T-helper 1 cell (primary cell): ENCODE measurements at places on chromosomes 3 and 15.
A peak's percentile ranks its signal among the peaks of the same experiment; 100 is the strongest.

- DNase-seq: no peak
Observed at GRCh38 chr3:185758912-185759311, 65.9 kb downstream of the IGF2BP2 start.

DNA sequence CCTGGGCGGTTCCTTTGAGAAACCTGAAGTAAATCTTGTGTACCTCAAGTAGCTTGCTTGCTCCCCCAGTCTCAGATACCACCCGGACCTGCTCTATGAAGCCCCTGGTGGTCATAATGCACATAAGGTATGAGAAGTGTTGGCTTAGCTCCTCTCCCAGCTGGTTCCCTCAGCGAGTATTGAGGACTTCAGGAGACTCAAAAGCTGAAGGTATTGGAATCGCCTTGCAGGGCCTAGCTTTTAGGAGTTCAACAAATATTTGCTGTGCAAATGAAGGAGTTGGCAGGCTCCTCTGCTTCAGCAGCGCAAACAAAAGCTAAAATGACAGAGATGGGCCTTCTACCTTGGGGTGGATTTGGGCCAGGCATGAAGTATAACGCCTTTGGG, 1.7 kb downstream of the CMTM8 start:
- peak; percentile 20 for DNase-seq

GRCh38 chr3:12194209-12194608, 35.5 kb upstream of the TIMP4 start:
- no peak for DNase-seq

GRCh38 chr3:132464066-132464465, 46.8 kb downstream of the DNAJC13 start:
- no peak for DNase-seq

- DNase-seq: no peak
Observed at GRCh38 chr3:9949115-9949514, 3.1 kb downstream of the PRRT3 start.

GRCh38 chr15:100764778-100765466, 114.7 kb upstream of the ALDH1A3 start:
- no peak for DNase-seq

DNA sequence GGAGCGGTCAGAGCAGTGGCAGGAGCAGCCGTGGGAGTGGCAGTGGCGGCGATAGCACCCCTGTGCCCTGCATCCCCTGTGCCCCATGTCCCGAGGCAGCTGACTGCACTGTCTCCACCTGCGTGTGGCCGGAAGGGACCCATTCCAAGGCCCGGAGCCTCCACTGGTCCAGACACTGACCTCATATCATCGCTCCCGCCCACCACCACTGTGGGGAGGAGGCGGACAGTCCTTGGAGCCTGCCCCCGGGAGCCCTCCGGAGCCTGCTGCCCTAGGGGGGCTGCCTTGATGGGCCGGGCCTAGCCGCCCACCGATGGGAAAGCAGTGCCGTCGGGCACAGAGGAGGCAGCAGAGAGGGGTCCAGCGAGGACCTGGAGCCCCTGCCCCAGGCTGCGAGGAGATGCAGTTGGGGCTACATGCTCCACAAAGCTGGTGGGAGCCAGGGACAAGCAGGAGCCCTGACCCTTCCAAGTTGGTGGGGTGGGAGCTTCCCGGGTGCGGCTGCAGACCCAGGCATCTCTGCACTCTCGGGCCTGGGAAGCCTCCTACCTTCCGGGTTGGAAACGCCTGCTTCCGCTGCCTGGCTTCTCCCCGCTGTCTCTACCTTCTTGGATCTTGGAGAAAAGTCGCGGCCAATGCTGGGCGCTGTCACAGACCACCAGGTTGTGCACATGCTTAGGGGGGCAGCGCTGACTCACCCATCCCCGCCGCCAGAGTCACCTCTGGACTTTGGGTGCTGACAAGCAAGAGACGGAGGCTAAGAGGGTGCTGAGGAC, 283.2 kb upstream of the ROBO1 start:
- DNase-seq: no peak

- no peak for DNase-seq
Observed at GRCh38 chr3:101574388-101575112, 570 bp downstream of the PCNP start.

- no peak for DNase-seq
Observed at GRCh38 chr3:141193066-141193830, 38.4 kb upstream of the PXYLP1 start.

DNA sequence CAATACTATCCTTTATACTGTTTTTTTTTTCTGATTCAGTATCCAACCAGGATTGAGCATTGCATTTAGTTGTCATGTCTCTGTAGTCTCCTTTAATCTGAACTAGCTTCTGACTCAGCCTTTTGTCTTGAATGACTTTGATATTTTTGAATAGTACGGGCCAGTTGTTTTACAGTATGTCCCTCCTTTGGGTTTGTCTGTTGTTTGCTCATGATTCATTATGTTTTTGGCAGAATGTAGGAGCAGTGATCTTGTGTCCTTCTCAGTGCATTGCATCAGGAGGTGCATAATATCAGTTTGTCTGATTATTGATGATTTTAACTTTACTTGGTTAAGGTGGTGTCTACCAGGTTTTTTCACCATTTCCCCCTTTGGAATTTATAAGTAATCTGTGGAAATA, 20.5 kb downstream of the EXOG start:
- no peak for DNase-seq

DNA sequence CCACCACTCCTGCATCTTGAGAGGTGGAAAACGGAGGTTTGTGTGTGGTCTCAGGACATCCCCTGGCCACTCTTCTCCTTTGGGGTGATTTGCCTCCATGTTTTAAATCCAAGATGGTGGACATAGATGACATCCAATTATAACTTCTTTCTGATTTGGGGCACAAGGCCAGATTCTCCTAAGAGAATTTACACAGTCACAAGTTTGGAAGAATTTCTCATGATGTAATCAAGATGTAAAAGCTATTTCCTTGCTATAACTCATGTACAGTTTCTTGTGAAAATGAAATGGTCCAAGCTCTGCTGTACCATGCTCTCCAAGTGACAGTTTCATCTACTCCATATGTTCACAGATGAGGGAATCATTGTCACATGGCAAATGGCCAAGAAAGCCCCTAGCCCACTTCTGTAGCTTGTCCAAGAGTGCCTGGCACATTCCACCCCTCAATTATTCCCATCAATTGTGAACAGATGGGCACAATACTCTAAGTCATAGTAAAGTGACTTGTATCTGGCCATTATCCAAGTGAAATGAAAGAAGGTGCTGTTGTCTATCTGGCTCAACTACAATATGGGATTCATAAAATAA, 134.6 kb upstream of the ROPN1 start:
- DNase-seq: no peak

- no peak for DNase-seq
Observed at GRCh38 chr3:25661694-25662437, 2.8 kb downstream of the TOP2B start.

DNA sequence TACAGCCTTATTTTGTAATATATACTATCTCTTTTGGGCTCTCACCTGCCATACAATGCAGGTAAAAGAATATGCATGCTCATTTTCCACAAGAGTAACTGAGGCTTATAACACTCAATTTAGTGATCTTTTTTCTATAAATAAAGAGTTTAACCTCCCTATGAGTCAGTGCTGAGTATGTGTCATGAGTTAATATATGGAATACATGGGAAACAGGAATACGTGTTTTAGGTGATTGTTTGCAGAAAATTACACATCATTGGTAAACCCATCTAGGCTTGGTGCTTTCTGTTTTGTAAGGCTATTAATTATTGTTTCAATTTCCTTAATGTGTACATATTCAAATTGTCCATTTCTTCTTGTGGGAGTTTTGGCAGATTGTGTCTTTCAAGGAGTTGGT, 411.3 kb downstream of the GRM7 start:
- no peak for DNase-seq

GRCh38 chr15:25106209-25106608, 151.4 kb downstream of the SNRPN start:
- DNase-seq: no peak

- DNase-seq: no peak
Observed at GRCh38 chr3:188361888-188362287, 207.9 kb downstream of the LPP start.

GRCh38 chr3:55724821-55725220, 237.7 kb upstream of the WNT5A start:
- no peak for DNase-seq

- DNase-seq: no peak
Observed at GRCh38 chr3:195757438-195757770, 36.6 kb downstream of the MUC20 start.

DNA sequence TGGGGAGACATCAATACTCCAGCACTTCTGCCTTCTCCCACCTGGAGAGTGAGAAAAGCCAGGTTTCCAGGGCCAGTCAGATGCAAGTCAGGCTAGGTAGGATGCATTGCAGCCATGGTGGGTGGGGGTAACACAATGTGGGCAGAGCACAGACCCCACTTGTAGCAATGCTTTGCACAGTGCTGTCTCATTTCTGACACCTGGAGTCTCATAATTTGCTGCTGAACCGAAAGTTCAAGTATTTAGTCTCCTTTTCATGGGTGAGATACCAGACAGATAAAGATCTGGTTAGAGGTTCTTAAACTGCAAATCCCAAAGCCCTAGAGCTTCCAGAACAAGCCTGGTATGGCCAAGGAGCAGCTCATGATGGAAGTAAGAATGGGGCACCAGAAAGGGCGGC, 880.3 kb upstream of the CFAP20DC start:
- DNase-seq: no peak

GRCh38 chr3:115396801-115397200, 226.5 kb upstream of the GAP43 start:
- no peak for DNase-seq

GRCh38 chr3:123279121-123279520, 77.4 kb downstream of the SEC22A start:
- no peak for DNase-seq

- DNase-seq: no peak
Observed at GRCh38 chr3:94066506-94067500, 3.9 kb downstream of the NSUN3 start.

DNA sequence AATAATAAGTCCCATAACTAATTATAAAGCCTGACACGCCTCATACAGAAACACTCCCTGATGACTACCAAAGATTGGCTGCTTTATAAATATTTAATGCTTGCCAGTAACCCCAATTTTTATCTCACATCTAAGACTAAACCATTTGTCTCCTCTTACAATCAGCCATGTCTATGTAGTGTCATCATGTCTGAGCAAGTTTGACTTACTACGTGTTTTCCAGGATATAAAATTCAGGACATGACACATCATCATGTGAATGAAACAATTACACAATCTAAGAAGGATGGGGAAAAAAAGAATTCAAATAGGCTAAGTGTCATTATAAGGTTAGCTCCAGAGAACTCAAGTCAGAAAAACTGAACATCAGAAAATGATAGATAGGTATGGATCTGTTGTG, 208.7 kb downstream of the MECOM start:
- DNase-seq: no peak

DNA sequence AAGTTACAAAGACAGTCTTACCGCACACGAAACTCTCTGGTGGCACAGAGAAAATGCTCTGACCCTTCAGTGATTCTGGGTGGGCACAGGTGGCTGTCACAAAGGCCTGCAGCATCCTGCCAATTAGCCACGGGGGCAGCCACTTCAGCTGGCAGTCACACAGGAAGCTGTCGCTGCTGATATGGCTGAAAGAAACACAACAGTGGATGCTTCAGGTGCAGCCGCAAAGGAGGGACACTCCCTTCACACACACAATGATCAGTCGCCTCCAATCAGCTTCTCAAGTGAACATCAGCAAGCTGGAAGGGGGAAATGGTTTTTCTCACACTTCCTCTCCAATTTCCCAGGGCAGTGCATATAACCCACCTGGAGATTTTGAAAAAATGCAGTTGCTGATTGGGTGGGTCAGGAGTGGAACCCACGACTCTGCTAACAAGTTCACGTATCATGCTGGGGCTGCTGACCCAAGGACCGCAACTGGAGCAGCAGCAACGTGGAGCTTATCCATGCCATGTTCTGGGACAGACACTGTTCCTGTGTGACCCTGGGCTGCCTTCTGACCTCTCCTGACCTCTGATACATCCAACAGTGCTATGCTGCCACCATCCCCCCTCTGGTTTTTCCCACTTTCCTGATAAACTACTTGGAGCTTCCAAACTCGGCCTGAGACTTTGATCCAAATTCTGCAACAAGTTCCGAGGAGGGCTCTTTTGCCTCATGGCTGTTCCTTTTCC, 106.6 kb downstream of the LRIG1 start:
- DNase-seq: peak; percentile 25

- no peak for DNase-seq
Observed at GRCh38 chr3:40800343-40800742, 275.6 kb downstream of the ZNF621 start.

- no peak for DNase-seq
Observed at GRCh38 chr15:61634837-61635236, 405.7 kb upstream of the RORA start.

GRCh38 chr3:36635731-36636130, 128.6 kb downstream of the DCLK3 start:
- DNase-seq: no peak

DNA sequence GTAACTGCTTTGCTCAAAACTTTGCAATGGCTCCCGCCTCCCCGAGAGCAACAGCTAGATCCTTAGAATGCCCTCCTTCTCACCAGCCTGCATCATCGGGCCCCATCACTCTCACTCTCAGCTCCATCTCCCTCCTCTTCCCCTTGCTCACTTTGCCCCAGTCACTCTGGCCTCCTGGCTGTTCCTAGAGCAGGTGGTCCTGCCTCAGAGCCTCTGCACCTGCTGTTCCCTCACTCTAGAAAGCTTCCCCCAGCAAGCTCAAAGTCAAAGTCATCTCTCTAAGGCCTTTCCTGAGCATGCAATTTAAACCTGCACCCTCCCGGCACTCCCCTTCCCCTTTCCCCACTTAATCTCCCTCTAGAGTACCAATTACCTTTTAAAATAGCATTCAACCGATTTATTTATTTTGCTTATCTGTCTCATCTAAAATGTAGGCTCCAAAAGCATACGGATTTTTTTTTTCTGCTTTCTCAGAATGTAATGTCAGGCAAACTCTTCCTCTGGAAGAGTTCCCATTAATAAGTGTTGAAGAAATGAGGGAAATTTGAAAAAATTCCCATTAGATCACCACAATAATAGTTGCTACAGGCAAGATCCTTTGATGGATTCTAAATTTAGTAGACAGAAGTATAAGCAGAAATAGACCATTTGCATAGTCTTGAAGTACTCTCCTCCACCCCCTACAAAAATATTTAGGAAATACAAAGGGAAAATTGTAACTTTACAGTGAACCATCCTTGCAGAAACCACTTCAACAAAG, 15.9 kb upstream of the HES1 start:
- no peak for DNase-seq

GRCh38 chr3:8519774-8520448, 18.3 kb downstream of the LMCD1 start:
- no peak for DNase-seq

- DNase-seq: no peak
Observed at GRCh38 chr3:150370999-150371398, 37.1 kb upstream of the TSC22D2 start.
